ENCODE measurements at places on chromosomes 16 and 17.

- DNase-seq = no peak
Observed at GRCh38 chr17:42271779-42272035, 4.5 kb downstream of the STAT5B start.

- DNase-seq = no peak
Observed at GRCh38 chr16:85003076-85003475, 8.3 kb downstream of the ZDHHC7 start.

- no peak for DNase-seq
Observed at GRCh38 chr16:11985250-11985649, 8.7 kb downstream of the SNX29 start.

DNA sequence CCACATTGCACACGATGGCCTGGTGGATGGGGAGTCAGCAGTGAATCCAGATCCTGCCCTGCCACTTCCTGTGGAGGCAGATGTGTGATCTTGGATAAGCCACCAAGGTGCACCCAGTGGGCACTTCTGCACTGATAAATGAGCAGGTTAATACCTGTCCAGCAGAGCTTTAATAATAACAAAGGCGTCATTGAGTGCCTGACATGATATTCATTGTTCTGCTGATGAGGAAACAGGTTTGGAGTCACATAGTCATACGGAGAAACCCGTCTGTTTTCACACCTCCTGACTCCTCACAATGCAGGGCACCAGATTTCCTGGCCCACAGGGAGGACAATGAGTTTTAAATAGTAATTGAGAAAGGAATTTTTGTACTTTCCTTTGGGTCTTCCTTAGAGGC is 324.6 kb upstream of the CDH5 start:
- DNase-seq = no peak

GRCh38 chr17:30302241-30302640 is 10.5 kb upstream of the BLMH start:
- no peak for DNase-seq

DNA sequence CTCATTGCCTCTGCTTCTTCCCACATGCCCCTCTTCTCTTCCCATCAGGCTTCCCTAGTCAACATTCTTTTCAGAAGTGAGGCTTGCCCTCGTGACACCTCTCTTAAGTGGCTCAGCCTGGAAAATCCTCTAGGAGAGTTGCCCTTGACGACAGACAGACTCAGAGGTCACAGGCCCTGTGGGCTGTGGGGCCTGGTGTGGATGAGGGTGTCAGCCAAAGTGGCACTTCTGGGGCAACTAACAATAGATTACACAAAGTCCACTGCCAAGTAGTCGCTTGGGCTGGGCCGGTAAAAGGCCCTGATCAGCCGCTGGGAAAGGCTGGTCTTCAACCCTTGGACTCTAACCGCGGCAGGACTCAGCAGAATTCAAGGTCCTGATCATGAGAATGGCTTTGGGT is 33.7 kb upstream of the METTL16 start:
- DNase-seq = no peak

- DNase-seq = no peak
Observed at GRCh38 chr16:50602531-50603205, 54.5 kb downstream of the NKD1 start.

DNA sequence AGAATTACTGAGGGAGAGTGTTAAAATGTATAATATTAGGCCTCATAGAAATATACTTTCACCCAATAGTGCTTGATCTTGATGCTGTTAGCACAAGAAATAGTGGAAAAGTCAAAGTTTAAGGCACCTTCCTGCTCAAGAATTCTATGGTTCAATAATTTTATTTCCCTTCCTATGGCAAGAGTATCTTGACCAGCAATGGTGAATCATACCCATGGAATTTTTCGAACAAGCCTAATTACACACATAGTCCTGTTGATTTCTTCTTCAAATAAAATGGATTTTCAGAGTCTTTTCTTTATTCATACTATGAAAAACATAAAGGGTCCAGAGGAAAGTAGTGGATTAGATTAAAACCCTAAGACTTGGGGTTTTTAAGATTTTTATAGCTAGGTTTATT is 810.6 kb downstream of the CDH11 start:
- no peak for DNase-seq

GRCh38 chr17:57889892-57890856 is 40.3 kb upstream of the MRPS23 start:
- no peak for DNase-seq

Measured in KBM-7 (cell line).